ENCODE measurements at places on chromosomes 6 and 20. TPM values are rescaled to one million over a fixed set of nuclear protein-coding genes. Genes with fewer than 3 reads are reported as not detected.

GRCh38 chr20:46111028-46111835 lies 6.9 kb upstream of the CD40 start:
- DNase-seq = no peak

Gene GCLC
- total RNA-seq = 15.3 TPM

DNA sequence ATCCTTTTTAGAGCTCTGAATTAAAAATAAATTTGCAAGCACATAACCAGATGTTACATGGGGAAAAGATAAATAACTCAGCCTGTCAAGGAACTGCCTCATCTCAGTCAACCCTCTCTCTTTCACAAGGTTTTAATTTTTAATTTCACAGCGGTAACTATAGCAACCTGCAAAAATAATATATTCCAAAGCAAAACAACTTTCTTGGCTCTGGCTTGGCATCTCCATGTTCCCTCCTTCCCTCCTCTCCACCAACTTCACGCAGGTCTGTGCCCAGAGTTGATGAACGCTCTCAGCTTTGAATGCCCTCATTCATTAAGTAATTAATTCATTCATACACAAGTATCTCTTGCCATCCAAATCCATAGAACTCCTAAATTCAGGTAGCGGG lies 32.5 kb upstream of the SIRPA start:
- no peak for DNase-seq

DNA sequence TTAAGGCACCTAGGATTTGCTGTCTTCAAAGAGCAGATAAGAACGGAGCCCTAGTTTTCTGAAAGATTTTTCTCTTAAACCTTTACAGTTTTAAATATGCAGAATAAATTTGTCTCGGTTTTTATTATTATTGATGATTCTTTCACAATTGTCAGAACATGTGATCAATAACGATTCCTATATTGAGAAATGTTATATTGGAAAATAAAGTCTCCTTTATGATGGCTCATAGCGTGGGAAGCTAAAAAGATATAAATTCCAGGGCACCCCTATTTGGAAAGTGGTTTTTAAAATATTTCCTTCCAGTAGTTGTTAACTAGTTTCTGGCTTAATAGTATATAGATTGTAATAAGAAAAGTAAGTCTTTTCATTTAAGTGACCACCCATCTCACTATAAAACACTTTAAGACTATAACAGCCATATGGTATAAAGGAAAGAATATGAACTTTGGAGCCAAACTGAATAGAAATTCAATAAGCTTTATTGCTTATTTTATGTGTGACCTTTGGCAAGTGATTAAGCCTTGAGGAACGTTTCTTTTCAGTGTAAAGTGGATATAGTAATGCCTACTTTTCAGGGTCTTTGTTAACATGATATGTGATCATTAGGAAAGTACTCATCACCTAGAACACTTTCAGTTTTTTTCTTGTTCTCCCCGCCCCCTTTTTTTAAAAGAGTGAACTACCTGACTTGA lies 369.6 kb downstream of the LAMA2 start:
- no peak for DNase-seq

Gene WFDC2
- 53.3 TPM for total RNA-seq

DNA sequence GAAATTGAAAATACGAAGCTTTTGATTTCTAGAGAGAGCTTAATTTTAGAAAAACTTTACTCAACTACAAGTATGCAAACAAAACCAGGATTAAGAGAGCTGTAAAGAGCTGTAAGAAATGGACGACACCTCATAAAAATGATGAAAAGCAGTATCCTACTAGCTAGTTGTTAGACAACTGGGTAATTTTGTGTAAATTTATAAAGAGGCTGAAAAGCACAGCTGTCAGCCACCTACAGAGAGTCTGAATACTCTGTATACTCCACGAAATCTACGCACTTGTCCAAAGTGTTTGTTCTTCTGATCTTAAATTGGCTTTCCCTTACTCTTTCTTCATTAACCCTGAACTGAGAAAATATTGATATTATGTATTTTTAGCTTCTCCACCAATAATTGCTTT lies 808.4 kb upstream of the EPHA7 start:
- no peak for DNase-seq

Gene KIAA1755
- 0.06 TPM for total RNA-seq

DNA sequence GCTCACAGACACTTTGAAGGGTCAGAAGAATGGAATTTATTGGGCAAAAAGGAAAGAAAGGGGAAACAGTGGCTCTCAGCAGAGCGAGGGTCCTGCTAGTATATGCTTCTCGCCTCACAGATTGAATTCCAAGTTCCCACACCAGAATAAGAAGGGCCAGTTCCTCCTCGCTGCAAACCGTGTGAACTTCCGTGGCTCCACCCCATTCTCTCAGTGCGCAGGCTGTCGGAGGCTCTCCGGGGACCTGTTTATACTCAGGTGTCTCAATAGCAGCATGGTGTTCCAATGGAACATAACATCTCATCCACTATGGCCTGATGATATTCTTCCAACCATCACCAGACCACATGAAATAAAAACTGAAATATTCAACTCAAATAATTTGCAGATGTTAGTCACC lies 4.6 kb downstream of the SAMD3 start:
- no peak for DNase-seq

Gene ACTL10
- total RNA-seq = 2.2 TPM

DNA sequence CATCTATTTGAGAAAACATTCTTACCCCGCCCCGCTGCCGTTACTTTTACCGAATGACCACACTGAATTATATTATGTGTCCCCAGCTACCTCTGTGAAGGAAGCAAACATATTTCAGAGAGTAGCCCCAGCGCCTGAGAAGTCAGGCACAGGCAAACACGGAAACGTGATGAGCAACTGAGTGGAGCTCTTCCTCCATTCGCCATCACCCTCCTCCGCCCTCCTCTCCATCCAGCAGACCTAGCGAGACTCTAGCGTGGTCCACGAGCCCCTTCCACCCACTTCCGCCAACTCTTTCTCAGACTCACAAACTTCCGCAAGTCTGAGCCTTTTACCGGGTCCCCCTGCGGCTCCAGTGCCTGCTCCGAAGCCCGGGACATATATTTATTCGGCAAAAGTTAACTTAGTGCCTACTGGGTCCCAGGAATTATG lies 582 bp downstream of the SNRPB start:
- no peak for DNase-seq

- no peak for DNase-seq
These were observed 128.7 kb downstream of the SIM1 start for GRCh38 chr6:100335991-100336390.

DNA sequence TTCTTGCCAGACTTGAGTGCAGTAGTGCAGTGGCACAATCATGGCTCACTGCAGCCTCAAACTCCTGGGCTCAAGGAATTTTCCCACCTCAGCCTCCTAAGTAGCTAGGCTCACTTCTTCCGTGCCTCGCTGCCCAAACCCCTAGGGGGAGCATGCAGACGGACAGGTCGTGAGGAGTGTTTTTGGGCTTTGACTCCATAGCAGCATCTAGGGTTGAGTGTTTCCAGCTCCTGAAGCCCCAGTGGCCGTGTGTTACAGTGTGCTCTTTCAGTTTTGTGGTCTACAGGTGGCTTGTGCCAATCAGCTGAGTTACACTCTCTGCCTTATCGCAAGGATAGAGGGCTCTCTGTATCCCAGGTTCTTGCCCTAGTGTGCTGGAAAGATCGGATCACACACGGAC lies 33.4 kb downstream of the NCOA3 start:
- no peak for DNase-seq

- DNase-seq = no peak
These were observed 87.6 kb upstream of the E2F3 start for GRCh38 chr6:20313960-20314530.

Gene PLG
- total RNA-seq = not detected

DNA sequence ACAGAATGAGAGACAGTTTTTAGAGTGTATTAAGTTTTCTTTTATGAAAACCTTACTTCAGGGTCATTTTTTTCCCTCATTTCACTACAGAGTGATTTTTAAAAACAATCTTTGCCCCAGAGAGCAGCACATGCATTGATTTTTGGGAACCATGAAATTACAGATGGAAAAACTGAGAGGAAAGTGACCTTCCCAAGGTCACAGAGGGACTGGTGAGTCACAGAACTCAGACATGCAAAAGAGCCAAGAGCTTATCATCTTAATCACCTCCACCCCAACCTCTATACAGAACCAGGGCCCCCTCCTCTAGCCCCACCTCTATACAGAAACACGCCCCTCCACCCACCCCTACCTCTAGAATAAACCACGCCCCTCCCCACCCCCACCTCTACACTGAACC lies 10.7 kb downstream of the PXMP4 start:
- no peak for DNase-seq

GRCh38 chr6:17972978-17973622 lies 14.3 kb downstream of the KIF13A start:
- DNase-seq = no peak

Gene CFAP206
- 0.40 TPM for total RNA-seq

GRCh38 chr6:34520645-34521462 lies 35.3 kb downstream of the SPDEF start:
- no peak for DNase-seq

DNA sequence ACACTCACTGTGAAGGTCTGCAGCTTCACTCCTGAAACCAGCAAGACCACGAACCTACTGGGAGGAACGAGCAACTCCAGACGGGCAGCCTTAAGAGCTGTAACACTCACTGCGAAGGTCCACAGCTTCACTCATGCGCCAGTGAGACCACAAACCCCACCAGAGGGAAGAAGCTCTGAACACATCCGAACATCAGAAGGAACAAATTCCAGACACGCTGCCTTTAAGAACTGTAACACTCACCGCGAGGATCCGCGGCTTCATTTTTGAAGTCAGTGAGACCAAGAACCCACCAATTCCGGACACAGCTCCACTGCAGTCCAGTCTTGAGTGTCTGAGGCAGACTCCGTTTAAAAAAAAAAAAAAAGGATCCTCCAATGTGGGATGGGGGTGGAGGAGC lies 60.4 kb upstream of the ERVFRD-1 start:
- DNase-seq = no peak

GRCh38 chr6:169344750-169345065 lies 91.1 kb upstream of the THBS2 start:
- no peak for DNase-seq

DNA sequence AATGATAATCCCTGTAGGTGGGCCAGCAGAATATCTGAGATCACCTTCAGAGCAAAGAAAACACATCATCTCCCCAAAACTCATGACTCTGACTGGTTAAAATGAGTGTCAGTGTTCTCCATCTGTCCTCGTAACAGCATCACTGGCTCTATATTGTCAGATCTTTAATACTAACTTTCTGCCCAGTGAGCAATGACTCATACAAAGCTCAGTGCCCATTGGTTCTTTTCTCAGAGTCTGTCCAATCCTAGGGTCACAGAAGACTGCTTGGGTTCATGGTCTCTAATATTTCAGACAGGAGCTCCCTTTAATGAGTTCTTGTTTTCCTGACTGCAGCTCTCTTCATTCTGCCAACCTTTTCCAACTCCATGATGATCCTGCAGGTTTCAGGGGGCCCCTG lies 36.4 kb downstream of the HLA-DPB1 start:
- DNase-seq = no peak

GRCh38 chr6:99333068-99333467 lies 16.4 kb downstream of the FAXC start:
- DNase-seq = no peak

- DNase-seq = peak; percentile 38
These were observed at the start of gene MACROD2 for GRCh38 chr20:13995086-13995665. TSS of gene MACROD2 (plus strand) at chr20:13995516.

GRCh38 chr6:32047855-32048766 lies 9.9 kb downstream of the CYP21A2 start:
- DNase-seq = no peak

Gene FOXO3
- 16.8 TPM for total RNA-seq

GRCh38 chr20:32278199-32278643 lies 770 bp downstream of the KIF3B start:
- no peak for DNase-seq

Gene DDAH2
- total RNA-seq = 87.2 TPM

DNA sequence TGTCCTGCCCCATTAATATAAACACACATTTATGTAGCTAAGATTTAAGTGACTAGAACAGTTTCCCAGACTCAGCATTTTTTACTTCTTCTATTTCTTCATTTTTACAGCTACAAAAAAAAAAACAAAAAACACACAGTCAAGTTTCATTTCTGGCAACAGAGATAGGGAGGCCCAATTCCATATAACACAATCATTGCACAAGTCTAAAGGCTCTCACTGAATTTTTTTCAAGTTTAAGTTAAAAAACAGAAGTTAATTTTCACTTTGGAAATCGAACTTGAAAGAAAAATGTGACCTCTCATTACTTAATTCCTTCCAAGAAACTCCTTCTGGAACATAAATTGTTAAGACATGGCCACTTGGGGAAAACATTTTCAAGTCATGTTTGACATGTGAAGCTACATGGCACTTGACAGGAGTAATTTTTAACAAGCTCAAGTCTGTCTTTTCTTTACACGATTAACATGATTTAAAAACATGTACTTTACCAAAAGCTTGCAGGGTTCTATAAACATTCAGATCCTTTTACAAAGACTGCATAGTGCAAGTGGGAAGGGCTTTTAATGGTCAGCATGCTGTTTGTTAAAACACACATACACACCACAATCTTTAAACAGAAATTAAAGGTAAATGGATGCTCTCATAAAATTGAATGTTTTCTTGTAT lies 100.1 kb upstream of the CCDC28A start:
- DNase-seq = no peak

DNA sequence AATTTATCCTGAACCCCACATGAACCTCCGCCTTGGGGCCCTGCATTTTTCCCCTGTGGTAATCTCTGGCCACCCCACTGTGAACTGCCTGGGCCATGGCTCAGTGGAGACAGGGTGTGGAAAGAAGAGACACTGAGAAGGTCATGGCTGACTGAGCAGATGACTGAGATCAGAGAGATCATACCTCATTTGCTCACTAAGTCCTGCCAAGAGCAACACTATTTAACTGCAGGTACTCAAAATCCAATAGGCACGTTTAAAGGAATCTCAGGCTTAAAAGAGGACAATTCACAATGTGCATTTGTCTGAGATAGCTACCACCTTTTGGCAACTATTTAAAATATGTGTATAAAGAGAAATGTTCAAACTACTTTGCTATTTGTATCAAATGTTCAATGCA lies 305.0 kb downstream of the GMDS start:
- DNase-seq = no peak

DNA sequence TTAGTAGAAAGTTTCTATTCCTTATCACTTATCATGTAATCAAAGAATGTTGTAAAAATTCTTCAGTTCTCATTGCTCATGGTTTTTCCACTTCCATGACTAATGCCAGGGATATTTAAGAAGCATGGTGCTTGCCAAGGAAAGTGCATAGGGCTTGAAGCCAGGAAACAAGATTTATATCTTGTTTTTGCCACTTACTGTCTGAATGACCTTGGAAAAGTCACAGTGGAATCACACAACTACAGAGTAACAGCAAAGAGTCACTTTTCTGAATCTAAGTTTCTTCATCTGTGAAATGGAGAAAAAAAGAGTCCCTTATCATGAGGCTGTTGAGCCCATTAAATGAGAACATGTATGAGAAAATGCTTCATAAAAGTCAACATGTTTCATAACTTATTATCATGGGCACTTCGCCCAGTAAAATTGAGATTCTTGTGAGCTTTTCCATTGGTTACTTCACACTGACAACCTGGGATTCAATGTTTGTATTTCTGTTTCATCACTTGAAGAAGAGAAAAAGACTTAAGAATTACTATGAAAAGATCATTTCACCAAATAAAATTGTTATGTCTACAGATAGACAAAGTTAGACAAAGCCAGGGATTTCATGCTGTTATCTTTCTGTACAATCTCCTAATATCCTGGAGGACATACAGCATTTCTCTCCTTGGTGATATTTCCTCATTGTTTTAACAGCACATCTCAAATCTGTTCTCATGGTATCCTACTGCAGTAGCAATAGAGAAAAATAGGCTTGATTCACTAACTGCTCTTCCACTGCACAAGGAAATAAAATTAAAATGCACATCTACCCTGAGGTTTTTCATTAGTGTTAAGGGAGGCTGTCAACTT lies 7.6 kb upstream of the BMP5 start:
- peak; percentile 65 for DNase-seq

Gene FARS2
- 7.7 TPM for total RNA-seq

Gene FRK
- 8.1 TPM for total RNA-seq

Gene DPPA5
- total RNA-seq = not detected

All from epithelial cell of proximal tubule (primary cell).